ENCODE measurements at places on chromosomes 13 and 19.

- no peak for DNase-seq
Observed at GRCh38 chr19:1132552-1133383, 29.0 kb downstream of the GPX4 start.

- no peak for DNase-seq
Observed at GRCh38 chr19:19067276-19068072, 3.7 kb downstream of the SLC25A42 start.

DNA sequence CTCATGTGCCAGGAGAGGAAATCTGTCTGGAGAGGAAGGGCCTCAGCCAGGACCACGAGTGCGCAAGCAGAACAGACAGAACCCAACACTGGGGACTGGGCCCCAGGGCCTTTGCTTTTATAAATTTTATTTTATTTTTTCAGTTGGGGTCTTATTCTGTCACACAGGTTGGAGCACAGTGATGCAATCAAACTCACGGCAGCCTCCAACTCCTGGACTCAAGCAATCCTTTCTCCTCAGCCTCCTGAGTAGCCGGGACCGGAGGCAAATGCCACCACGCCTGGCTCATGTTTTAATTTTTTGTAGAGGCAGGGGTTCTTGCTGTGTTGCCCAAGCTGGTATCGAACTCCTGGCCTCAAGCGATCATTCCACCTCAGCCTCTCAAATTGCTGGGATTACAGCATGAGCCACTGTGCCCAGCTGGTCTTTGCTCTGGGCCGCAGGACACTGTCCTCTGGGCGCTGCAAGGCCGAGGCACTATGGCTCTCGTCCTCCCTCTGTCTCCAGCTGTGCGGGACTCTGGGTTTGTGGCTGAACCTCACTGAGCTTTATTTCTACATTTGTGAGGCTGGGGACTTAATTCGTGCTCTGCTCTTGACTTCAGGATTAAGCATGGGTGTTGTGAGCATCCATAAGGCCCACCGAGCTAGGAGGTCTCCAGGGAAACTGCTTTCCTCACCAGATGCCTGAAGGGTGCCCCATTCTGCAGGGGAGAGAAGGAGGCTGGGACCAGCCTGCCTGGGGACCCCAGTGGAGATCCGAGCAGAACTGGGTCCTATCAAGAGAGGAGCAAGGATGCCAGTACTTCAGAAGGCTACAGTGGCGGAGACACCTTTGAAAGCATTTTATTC is 144.2 kb upstream of the VSTM2B start:
- no peak for DNase-seq

DNA sequence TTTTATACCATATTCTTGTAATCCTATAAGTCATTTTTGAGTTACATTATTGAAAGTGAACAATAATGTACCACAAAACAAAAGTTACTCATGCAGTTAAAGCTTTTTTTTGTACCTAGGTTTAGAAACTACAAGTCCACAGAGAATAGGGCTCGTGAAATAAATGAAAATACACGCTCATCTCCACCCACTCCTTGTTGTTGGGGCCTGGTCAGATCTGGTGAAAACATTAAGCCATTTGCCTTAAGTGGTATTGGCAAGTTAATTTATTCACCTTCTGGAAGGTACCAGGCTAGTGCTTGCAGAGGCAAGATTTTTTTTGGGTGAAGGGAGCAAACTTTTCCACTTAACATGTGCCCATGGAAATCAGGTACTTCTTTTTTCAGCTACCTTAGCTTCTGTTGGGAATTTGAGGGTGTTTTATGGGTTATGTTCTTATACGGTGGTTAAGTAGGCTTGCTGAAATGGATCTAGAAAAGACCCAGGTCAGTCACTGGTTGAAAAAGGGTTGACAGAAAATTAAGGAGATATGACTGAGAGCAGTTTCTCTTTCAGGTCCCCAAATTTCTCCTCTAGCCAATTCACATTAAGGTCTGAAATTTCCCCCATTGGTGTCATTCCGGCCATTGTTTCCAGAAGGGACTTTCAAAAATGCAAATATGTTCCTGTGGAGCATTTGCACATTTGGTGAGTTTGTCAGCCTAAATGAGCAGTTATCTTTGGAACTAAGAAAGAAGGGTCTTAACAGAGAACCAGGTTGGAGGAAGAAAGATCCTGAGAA is 143.3 kb downstream of the KCNRG start:
- DNase-seq = no peak

DNA sequence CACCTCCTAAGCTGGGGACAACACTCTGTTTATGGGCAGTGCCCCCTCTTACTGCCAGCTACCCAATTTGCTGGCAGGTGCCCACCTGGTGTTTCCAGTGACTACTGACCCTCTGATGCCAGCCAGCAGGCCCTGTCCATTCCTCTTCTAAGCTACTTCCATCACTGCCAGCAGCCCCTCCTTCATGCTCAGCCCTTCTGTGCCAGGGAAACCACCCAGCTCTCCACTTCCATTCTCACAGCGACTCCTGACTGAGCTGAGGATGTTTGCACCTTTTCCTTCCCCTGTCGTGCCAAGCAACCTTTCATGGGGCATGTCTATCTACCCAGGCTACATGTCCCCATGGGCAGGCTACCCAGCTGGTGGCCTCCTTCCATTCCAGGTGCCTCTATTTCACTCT is 24.0 kb upstream of the ZNF492 start:
- no peak for DNase-seq

DNA sequence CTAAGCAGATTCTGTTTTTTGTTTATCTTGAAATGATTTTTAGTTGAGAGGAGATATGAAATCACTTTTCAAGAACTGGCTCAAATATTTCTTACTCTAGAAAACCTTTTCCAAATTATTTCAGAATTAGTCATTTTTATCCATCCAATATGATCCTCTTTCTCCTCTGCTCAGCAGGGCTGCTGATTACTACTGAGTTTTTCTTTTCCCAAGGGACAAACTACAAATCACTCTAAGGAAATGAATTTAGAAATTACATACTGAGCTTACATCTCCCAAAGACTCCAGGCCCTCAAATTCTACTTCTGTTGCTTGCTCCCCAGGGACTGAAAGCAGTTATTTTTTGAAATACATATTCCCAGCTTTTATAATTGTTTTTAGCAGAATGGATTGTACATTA is 87.4 kb upstream of the UFM1 start:
- DNase-seq = no peak

- no peak for DNase-seq
Observed at GRCh38 chr13:82688400-82688994, 1193.8 kb downstream of the SLITRK1 start.

DNA sequence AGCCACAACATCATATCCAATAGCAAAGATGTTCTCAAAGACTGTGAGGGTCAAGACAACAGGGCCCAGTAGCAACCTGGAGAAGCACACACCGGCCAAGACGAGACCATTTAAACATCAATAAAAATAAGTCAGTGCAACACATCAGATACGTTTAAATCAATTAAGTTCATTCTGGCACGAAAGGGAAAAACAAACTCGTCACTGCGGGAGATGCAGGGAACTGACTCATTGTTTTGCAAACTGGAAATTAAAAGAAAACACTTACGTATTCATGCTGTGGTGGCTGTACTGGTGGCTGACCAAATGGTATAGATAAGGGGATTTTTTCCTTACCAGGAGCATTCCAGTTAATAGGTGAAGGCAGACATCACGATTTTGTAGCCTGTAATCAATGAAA is 26.3 kb upstream of the SLC15A1 start:
- no peak for DNase-seq

- DNase-seq = peak; percentile 23
Observed at GRCh38 chr19:5881543-5882299, 11.4 kb upstream of the FUT5 start.

GRCh38 chr19:38736036-38736412 is 8.2 kb downstream of the CAPN12 start:
- no peak for DNase-seq

DNA sequence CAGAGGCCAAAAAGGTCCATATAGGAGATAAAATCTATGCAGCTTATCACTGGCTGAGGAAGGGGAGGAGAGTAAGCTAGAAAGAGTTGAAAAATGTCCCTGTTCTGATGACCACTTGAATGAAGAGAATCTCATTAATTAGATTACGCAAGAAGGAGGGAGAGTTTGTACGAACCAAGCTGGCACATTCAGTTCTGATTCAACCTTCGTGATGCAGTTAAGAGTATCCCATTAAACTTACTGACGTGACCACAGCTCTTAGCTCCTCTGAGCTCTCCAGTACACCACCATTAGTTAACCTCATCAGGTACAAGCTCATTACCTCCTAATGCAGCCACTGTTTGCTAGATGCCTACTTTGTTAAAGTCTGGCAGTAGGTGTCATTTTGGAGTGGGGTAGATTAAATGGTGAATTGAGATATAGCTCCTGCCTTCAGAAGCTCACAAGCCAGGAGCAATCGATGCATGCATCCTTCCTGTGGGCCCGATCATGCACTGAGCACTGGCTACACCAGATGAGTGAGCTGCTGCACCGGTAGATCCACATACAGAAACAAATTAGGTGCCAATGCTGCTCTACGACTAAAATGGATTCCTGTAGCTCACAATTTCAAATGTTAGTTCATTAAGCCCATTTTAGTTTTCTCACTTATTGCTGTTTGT is 458.3 kb downstream of the COG6 start:
- DNase-seq = no peak

DNA sequence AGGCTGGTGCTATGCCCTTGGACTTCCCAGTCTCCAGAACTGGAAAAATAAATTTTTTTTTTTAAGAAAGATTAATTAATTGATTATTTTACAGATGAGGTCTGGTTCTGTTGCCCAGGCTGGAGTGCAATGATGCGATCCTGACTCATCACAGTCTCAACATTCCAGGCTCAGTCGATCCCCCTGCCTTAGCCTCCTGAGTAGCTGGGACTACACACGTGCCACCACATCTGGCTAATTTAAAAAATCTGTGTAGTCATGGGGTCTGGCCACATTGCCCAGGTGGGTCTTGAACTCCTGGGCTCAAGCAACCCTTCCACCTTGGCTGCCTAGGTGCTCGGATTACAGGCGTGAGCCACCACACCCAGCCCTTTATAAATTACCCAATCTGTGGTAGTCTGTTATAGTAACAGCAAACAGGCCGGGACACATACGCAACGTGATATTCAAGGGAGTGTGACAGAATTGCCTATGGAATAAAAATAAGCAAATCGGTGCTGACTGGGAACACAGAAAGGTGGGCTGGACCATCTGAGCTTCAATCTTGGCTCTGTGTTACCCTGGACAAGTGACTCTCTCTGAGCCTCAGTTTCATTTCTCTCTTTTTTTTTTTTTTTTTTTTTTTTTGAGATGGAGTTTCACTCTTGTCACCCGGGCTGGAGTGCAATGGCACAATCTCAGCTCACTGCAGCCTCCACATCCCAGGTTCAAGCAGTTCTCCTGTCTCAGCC is 42.8 kb downstream of the PIN1 start:
- no peak for DNase-seq

DNA sequence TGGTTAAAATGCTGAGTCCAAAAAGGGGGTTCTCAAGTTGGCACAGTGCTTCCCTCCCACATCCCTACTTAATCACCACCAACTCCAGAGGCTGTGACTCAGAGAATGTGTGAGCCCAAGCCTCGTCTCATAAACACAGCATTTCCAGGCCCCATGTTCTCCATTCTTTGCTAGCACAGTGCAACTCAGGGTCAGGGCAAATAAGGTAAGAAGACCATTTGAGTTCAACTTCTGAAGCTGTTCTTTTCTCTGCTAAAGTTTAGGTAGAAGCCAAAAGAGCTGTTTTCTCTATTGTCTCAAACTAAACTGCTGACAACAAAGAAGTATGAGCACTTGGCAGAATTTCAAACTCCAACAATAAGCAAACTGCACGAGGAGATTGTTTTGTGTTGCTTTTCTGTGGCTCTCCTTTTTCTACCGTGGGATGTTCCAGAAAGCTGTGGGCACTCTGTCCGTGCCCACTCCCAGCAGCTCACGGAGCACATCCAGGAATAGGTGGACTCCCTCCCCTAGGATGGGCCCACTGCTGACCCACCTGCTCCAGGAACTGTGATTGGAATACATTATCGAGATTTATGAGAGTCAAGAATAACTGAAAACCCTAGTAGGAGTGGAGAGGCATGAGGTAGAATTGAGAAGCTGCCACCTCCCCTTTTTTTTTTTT is 494.3 kb downstream of the COG6 start:
- no peak for DNase-seq

GRCh38 chr19:7505288-7505681 is 10.6 kb upstream of the ZNF358 start:
- DNase-seq = peak; percentile 79

- DNase-seq = no peak
Observed at GRCh38 chr19:50713556-50714236, 5.9 kb downstream of the SHANK1 start.

DNA sequence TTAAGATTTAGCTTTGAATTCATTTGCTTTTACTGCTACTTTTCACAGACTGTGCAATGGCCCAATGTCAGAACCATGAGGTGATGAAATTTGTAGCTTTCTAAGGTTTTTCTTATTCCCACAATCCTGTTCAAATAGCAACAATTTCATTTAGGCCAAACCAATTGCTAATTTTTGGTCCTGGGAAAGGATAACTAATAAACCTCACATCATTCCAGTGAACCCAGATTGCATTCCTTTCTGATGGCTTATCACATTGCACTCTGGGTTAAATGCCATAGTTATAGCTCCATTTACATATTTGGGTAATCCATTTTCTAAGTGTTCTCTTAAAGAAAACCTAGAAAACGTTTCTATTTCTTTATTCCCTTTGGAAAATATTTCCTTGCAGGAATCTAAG is 22.9 kb upstream of the POMP start:
- DNase-seq = no peak

- no peak for DNase-seq
Observed at GRCh38 chr13:102651892-102652291, 43.0 kb downstream of the METTL21C start.

GRCh38 chr19:40627486-40628279 is 26.5 kb downstream of the LTBP4 start:
- DNase-seq = no peak

DNA sequence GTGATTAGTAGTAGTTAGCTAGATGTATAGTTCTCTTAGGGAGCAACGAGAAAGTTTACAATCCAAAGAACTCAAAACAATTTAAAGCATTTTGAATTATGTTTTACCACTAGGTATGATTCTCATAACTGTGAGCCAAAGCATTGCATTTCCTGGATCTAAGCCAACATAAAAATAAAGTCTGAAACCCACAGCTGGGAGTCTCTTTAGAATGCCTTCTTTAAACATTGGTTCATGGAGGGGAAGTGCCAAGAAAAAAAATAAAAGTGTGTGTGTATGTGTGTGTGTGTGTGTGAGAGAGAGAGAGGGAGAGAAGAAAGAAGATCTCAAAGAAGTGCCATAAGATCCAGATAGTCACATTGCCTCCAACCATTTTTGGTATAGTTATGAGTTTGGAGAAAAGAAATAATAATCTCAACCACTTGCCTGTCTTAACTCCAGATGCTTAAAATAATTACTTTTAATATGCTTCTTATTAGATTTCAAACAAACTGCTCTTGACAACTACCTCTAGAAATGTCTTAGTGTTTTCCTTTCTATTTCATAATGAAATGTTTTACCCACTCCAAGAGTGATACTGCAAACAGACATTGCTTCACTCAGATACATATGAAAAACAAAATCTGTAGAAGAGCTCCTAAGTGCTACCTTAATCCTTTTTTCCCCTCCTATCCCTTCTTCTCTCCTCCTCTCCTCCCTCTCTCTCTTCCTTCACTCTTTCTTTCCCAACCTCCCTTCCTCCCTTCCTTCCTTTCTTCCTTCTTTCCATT is 554.1 kb downstream of the KCTD12 start:
- no peak for DNase-seq

GRCh38 chr13:41212881-41213280 is 18.5 kb upstream of the KBTBD7 start:
- no peak for DNase-seq
